ENCODE measurements at places on chromosomes 6 and 20.

DNA sequence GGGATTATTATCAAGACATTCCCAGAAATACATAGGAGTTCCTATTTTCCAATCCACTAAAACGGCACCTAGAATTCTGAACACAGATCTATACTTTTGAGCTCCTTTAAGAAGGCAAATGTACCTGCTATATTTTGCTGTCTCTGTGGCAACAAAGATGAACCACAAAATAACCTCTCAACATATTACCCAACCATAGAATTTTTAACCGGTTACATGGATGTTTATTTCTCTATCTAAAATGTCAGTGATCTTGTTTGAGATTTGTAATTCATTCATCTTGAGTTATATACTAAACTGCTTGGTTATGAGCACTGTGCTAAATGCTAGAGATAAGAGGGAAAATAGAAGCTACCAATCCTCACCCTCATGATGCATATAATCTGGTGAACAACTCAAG lies 117.5 kb upstream of the HMGCLL1 start:
- no peak for DNase-seq

GRCh38 chr6:32954986-32955802 lies 2.3 kb upstream of the HLA-DMA start:
- DNase-seq, result no peak

DNA sequence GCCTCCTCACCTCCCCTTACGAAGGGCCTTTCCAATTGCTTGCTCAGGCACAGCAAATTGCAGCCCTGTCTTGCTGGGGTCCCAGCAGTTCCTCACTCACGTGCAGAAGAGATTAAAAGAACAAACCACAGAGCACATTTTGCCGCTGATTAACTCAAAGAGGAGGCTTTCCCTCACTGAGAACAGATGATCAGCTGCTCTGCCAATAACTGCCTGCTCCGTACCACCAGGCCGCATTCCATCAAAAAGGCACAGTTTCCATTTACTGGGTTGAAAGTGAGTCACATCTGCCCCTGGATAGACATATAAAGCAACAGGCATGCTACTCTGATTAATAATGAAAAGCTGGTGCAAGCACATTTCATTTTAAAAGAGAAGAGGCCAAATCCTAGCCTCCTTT lies 446.8 kb downstream of the PTPRT start:
- no peak for DNase-seq

DNA sequence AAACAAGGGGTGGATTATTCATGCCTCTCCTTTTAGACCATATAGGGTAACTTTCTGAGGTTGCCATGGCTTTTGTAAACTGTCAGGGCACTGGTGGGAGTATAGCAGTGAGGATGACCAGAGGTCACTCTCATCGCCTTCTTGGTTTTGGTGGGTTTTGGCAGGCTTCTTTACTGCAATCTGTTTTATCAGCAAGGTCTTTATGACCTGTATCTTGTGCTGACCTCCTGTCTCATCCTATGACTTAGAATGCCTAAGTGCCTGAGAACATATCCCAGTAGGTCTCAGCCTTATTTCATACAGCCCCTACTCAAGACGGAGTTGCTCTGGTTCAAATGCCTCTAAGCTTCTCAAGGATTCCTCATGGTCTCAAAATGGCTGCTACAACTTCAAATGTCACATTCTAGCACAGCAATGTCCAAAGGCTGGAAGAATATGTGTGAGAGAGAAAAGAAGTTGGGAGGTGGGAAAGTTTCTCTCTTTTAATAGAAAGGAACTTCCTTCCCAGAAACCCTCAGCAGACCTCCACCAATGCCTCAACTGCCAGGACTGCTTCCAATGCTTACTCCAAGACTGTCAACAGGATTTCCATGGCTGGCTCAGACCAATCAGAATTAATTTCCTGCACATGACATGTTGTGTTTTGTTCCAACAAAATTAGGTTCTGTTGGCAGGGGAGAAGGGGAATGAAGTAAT lies 46.6 kb upstream of the SLC9A8 start:
- DNase-seq, result no peak

- DNase-seq, result no peak
Measured at GRCh38 chr6:159838020-159838744, 38.1 kb downstream of the PNLDC1 start.

- DNase-seq, result no peak
Measured at GRCh38 chr6:149921361-149921760, 1.6 kb downstream of the RAET1G start.

DNA sequence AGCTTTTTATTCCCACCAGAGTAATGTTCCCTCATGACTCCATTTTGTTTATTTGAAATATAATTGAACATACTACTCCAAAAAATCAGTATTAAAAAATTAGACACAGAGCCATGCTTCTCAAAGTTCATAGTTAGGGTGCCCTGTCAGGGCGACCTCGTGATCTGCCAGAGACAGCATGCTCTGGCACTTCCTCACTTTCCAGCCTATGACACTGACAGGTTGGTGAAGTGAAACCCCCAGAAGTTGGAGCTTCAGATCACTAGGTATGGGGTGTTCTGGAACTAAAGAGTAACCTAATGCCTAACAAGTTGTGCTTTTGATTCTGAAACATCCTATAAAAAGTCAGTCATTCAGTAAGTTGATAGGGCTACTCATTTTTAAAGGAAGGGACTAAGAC lies 93.0 kb downstream of the TBC1D7 start:
- no peak for DNase-seq

DNA sequence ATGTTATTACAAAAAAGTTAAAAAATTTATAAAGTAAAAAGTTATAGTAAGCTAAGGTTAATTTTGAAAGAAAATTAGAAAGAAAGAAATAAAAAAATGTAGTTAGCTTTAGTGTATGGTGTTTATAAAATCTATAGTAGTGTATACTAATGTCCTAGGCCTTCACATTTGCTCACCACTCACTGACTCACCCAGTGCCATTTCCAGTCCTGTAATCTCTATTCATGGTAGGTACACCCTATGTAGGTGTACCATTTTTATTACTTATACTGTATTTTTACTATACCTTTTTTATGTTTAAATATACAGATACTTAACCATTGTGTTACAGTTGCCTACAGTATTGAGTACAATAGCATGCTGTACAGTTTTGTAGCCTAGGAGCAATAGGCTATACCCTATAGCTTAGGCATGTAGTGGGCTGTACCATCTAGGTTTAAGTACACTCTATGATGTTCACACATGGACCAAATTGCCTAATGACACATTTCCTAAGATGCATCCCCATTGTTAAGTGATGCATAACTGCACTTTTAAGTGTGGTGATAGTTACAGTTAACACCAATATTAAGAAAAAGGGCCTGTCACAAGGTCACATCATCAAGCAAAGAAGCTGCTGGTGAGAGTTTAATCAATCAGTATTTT lies 8.0 kb downstream of the CD2AP start:
- peak; percentile 17 for DNase-seq

- DNase-seq, result no peak
Measured at GRCh38 chr20:8849990-8850389, 218.9 kb upstream of the PLCB4 start.

DNA sequence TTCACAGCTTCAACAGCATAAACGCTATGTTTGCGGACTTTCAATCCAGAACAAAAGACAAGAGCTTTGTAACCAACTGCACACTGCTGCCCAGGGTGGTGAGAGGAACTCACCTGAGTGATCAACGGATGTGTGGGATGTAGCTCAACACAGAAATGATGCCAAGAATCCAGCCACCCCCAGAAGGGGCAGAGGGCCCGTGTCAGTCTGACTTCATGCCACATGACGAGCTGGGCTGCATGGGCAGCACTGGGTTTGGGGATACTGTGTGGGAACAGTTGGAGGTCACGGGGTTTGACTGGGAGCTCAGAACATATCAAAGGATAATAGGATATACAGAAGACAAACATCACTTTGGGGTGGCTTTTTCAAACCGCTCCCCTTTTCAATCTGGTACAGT lies 79.4 kb upstream of the TRAF3IP2 start:
- no peak for DNase-seq

DNA sequence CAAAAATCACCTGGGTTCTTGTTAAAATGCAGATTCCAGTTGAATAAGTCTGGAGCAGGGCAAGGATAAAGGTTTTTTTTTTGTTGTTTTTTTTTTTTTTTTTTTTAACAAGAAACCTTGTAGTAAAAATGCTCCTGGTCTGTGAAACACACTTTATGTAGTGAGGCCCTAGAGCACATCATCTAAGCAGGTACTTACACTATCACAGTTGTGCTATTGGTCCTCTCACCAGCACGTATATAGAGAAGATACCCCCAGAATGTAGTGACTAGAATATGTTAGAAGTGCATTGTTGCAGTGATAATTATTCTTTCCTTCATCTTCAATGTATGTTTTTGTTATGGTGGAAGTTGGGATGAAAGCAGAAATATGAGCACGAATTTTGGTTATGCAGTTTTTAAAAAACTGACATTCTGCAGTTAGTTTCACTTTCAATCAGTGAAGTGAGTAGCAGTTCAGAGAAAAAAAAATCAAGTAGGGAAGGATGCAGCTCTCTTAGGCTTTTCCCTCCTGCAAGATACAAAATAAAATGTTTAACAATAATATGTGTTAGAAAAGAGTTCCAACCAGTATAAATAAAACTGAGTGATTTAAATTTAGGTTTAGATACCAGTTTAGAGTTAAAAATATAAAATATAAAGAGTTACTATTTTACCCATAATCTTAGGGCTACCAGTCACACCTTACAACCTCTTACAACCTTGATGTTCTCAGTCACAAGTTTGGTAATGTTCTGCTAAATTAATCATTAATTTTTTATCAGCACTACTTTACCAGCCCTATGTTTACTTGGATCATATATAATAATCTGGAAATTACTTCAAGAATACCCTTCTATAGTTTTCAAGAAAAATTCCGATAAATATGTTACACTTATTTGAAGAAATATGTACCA lies 9.2 kb upstream of the DEFB113 start:
- no peak for DNase-seq

DNA sequence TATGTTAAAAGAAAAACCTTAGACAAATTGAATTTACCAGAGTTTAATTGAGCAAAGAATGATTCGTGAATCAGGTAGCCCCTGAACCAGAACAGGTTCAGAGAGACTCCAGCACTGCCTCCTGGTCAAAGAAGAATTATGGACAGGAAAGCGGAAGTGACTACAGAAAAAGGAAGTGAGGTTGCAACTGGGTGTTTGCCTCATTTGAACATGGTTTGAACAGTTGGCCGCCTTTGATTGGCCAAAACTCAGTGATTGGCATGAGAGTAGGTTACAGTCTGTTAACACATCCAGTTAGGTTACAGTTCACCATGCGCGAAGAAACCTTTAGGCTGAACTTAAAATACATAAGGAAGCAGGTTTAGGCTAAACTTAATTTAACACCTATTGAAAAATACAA lies 248.8 kb downstream of the TFAP2A start:
- no peak for DNase-seq

GRCh38 chr6:7112171-7112570 lies 4.4 kb downstream of the RREB1 start:
- DNase-seq, result no peak

- peak; percentile 76 for DNase-seq
Measured at GRCh38 chr6:74073999-74074398, 378.0 kb downstream of the CD109 start.

- DNase-seq, result no peak
Measured at GRCh38 chr6:138685257-138685656, 88.3 kb upstream of the CCDC28A start.

GRCh38 chr6:41191569-41191968 lies 9.4 kb downstream of the TREML2 start:
- no peak for DNase-seq

DNA sequence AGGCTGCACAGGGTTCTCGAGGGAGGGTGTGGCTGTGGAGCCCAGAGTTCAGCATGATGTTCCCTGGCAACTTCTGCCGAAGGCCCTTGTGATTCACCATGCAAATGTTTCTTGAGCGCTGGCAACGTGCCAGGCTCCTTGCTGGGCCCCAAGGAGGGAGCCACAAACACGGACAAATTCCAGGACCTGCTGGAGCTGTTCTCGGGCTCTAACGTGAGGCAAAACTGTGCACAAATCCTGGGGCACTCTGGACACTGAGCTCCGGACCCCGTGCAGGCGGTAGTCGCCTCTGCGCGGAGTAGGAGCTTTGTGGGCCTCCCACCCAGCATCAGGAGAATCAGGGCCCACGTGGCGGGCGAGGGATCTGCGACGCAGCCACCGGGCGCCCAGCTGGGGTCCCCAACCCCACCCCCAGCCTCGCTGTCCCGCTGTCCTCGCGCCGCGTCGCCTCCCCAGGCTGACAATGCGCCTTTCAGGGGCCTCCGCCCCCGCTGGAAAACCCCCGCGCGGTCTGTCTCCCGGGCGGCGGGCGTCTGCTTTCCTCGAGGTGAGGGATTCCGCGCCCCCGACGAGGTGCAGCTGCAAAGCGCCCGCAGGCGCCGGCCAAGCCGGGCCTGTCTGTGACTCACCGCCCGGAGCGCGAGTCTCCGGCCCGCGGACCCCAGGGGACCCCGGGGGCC lies 31.7 kb upstream of the SCUBE3 start:
- peak; percentile 87 for DNase-seq

DNA sequence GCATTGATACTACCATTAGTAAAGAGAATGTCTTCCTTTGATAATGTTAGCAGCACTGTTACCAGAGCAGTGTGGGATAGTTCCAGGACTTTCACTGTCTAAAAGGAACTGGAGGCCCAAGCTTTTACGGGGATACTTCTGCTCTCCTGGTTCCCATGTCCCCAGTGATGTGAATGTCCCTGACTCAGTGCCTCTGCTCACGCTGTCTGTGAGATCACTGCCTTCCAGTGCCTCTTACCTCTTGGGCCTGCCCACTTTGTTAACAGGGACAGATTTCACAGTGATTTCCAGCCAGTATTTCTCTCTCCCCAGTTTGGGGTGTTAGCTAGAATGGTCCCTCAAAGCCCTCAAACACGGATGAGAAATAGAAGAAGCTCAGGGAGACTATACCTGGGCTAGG lies 14.4 kb downstream of the PTPRA start:
- DNase-seq, result no peak

DNA sequence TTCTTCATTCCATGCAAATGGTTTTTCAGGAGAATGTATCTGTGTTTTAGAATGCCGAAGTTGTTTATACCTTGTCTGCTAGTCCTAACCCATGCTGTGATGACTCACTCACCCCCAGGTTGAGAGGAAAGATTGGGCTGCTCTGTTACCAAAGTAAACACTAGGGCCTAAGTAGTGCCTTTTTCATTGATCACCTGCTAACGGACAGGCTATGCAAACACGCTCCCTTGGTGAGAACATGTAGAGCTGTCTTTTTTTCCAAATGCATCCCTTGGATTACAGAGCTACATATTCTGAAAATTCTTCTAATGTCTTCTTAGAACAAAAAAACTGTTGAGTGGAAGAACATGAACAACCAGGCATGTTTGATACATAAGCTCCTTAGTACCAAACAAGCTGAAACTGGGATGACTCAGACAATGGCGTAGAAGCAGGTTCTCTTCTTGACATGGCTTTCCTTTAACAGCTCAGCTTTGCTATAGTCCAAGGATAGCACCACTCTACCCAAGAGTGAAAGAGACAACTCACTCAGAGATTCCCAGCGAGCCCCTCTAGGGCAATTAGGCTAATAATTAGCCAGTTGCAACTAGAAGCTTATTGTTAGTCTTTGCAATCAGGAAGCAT lies 20.5 kb downstream of the PERP start:
- no peak for DNase-seq
